ENCODE measurements at places on chromosomes 16 and 17.

GRCh38 chr16:67421030-67421429, 4.8 kb upstream of the ZDHHC1 start:
- DNase-seq: no peak

- no peak for DNase-seq
Observed at GRCh38 chr16:18932243-18932987, 6.2 kb upstream of the SMG1 start.

- no peak for DNase-seq
Observed at GRCh38 chr16:30741461-30741914, 6.7 kb upstream of the PHKG2 start.

DNA sequence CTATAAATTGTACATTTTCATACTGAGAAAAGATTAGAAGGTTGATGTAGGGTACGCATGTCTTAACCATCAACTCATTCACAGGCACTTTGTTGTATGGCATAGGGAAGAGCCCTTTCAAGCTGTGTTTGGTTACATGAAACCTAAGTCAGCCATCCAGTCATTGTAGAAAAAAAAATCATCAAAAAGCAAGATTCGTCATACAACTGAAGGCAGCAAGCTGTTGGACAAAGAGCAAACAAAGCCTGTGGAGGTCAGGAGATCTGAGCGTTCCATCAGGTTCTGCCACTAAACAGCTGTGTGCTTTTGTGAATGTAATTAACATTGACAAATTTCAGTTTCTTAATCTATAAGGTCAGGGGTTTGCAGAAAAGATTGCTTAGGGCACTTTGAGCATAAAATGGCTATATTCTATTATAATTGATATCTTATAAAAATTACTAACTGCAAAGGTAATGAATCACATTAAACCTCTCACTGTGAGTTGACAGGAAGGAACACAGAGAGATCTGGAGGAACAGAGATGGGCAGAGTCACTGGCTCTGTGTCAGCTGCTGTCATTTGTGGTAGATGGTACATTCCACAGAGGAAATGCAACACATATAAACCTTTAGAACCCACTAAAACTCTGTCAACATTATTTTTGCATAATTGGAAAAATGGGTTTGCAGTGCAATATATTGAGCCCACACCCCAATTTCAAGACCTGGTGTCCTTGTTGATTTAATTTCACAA, 66.3 kb upstream of the MYOCD start:
- DNase-seq: no peak

DNA sequence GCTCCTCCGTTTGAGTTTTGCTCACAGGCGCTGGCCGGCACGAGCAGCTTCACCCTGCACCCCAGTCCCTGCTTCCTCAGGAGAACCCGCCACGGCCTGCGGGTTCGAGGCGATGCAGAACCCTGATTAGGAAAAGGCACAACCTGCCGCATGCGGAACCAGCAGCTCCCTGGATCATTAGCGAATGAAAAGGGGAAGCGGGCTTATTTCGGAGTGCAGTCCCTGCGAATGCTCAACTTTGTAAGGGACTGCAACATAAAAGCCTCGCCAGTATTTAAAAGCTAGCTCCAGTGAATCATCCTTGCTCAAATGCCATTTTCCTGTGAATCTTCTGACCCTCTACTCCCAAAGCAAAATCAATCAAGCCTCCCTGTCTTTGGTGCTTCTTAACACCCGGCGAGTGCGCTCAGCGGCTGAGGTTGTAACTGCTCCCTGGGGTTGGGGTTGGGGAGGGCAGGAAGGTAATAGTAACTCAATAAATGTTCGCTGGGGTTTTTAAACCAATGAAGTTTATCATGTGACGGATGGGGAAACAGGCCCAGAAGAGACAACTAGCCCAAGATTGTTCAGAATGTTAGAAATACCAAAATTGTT, 678 bp upstream of the AKAP10 start:
- no peak for DNase-seq

DNA sequence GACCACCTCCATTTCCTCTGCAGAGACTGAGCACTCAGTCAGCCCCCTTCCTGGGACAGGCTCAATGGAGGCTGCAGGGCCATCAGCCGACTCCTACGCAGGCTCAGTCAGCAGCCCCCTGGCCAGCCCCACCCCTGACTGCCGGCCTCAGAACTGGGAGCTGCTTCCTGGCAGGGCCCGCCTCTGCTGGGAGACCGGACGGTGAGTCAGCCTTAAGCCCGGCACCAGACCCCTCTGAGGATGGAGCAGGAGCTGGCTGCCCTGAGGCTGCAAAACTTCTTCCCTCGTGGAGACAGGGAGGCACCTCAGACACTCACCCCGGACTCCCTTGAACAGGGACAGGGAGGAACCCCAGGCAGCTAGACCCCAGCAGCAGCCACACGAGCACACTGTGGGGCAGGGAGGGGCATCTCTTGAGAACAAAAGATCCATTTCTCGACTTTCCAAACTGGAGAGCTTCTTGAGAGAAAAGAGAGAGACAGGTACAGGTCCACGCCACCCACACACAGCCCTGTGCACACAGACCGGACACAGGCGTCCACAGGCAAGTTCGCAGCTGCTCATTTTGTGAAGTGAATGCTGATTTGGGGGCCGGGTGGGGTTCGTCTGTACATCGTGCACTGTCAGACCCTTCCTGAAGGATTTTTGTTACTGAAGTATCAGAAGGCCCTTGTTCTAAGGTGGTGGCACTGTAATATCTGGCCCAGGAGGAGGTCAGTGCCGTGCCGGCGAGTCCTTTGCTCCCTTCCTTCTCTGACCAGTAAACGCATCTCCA, 1.3 kb upstream of the TUBB3 start:
- DNase-seq: no peak

DNA sequence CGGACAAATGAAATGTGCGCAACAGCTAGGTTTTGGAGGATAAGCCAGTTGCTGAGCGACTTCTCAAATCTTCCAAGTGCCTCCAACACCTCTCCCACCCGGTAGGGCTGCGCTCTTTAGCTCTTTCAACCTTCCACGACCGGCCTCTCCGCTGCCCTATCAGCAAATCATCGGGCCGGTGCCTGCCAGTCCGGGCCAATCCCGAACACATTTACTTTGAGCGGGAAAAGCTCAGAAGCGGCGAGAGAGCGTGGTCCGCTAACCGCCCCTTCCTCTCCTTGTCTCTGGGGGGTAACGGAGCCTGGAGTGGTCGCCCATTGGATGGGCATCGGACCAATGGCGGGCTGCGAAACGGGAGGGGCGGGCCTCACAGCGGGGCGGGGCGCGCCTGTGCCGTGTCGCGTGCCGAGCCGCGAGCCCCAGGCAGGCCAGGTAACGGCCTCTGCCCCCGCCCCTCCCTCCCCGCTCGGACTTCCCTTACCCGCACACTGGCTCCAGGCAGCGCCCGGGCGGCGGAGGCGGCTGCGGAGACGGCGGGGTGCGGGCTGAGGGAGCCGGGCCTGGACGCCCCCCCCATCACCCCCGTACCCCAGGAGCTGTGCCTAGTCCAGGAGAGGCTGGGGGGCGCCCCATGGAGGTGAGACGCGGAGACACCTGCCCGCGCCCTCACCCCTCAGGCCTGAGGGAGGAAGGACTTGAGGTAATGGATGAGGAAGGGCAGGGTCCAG, at the start of gene MEIOC:
Gene MEIOC (plus strand): TSS at position 486 of the 728 bp plus-strand sequence. CDS start 146 bp downstream, at position 632.
- peak; percentile 31 for DNase-seq

DNA sequence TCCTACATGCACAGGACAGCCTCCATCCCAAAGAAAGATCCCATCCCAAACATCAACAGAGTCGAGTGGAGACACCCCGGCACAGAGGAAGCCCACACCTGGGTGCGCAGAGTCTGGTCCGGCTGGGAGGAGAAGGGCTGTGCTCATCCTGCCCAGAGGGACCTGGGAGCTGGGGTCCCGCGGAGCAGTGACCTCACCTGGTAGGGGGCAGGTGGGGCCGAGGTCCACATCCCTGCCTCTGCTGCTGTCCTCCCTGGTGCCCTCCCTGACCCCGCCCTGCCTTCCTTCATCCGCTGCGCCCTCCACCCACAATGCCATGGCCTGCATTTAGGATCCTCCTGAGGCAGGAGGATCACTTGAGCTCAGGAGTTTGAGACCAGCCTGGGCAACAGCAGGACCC, 2.9 kb downstream of the C16orf90 start:
- DNase-seq: no peak

DNA sequence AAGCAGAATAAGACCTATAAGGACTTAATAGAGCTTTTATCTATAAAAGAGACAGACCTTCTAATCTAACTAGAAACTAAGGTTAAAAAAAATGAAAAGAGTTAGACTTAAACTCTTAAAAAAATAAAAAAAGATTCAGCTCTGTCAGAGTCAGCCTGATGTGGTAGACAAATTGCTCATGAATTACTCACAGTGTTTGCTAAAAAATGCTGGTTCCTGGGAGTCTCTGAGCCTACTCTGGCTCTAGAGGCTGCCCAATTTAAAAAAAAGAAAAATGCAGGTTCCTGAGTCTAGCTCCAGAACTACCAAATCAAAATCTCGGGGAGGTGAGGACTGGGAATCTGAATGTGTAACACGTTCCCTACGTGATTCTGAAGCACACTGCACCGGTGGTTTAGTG, 18.1 kb downstream of the SOST start:
- DNase-seq: no peak

DNA sequence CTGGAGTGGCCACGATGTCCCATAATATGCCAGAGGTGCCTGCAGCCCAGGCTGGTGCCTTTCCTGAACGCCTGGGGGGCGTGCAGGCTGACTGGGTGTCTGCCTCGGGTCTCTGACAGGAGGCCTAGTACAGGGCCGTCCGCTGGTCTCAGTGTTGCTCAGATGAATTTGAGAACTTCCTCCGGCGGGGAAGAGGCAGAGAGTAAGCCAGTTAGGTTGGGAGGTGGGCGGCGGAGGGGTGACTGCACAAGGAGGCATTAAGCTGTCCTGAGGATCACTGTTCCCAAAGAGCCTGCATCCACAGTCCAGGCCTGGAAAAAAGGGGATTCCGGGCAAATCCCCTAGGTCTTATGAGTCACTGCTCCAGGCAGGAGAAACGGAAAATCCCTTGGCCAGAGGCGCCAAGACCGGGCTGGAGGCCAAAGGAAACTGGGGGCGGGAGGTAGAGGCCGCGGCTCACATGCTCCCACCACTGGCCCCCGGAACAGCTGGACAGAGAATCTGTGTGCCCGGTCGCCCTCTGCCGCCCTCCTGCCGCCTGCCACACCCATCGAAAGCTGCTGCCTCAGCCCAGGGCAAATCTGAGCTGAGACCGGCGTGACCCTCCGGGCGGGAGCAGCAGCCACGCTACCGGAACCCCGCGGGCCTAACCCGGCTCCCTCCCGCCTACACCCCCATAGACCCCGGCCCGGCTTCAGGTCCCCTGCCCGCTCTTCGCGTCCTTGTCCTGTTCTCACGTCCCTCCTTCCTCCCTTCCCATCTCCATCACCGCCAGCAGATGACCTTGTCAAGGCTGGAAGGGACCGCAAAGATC, 1.2 kb downstream of the TRIM47 start:
- DNase-seq: peak; percentile 22

GRCh38 chr16:31455601-31456314, 3.5 kb upstream of the ARMC5 start:
- DNase-seq: no peak

DNA sequence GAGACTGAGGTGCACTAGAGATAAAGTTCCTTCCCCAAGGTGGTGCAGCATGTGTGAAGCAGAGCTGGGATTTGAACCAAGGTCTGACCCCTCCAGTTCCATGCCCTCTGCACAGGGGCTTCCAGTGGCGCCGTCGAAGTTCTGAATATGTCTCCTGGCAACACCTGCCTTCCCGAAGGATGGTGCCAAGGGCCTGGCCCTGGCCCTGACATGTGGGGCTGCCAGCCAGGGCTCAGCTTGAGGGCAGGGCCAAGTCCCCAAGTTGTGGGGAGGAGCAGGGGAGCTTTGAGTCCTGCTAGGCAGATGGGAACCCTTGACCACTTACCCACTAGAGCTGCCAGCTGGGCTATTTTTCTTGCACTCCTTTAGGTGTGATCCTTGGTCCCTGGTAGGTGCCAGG, 56.4 kb downstream of the NKD1 start:
- no peak for DNase-seq
